Left renal cortex interstitium (tissue), 4 donors: ENCODE measurements at places on chromosomes 3 and 15.
A peak's percentile ranks its signal among the peaks of the same experiment; 100 is the strongest.

DNA sequence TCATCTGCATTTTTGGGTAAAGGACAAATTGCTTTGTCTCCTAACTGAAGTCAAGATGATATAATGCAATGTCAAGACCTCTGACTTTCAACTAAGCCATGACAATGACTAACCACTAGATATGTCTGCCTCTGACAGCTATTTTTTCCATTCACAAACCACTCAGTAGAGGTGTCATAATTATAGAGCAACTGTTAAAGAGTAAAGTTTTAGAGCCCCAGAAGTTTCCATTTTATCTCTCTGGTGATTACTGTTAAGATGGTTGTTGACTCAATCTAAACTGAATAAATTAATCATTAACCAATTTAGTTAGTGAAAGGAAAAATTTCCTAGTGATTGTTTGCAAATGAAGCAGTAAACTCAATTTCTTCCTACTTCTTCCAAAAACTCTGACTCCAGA is 779.9 kb downstream of the GRM7 start:
- no peak for DNase-seq

DNA sequence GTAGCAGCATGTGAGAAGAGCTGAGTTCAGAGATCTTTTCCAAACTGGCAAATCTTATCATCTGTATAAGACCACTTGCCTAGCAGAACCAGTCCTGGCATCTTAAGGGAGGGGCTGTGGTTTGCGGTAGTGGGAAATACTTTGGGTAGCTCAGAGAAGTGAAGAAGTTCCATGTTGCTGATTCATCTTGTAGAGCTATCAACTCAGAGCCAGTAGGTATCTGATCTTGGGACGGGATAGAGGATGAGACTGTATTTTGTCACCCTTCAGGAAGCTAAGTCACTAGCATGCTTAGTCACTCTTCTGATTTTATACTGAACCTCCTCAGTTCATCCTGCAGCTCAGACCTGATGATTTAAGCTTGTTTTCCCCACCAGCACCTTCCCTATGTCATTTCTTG is 211.4 kb downstream of the NR1D2 start:
- no peak for DNase-seq

GRCh38 chr15:89482139-89482538 is 14.2 kb downstream of the RHCG start:
- no peak for DNase-seq

- DNase-seq, result no peak
These were observed 46.9 kb upstream of the SLC7A14 start for GRCh38 chr3:170632780-170633179.

GRCh38 chr3:70849911-70850699 is 537.7 kb upstream of the MDFIC2 start:
- no peak for DNase-seq

DNA sequence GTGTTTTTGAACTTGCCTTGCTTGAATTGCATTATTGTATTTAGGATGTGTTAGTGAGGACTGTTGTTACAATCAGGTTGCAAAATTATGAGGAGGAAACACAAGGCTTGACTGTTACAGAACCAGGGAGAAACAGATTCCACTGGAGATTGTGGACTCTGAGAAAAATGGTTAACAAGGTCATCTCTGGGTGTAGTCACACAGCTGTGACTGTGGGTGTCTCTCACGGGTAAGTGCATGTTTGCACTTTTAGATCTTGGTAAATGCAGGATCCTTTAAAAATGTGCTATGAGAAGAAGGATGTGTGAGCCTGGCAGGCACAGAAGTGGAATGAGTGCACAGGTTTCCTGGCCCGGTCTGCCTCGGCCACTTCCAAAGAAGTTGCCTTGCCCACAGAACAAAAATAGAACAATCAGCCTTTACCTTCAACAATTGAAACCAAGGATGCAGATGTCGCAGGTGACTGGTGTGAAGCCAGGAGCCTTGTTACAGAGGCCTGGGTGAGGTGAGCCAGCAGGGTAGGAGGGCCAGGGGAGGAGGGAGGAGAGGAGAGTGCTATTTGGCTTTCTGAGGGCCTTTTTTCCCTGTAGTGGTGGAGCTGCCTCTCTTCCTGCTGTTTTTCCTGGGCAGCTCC is 68.0 kb downstream of the ABHD5 start:
- no peak for DNase-seq

DNA sequence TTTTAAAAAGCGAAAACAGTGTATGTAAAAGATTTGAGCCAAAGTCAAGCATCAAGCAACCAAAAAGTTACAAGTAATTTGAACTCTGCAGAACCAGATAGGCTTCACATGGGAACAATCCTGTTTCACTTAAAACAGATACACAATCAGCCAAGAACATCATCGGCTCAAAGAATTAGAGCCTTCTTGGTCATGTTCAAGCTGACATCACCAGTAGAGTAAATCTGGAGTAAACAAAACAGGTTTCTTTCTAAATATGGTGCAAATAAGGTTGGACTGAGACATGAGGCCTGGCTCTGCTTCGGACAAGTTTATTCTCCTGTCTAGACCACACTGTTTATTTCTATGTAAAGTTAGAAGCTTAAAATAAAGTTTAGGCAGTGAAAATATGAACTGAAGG is 116.0 kb downstream of the GMNC start:
- DNase-seq, result no peak

- no peak for DNase-seq
These were observed 383 bp upstream of the EFCC1 start for GRCh38 chr3:129000742-129001100.

DNA sequence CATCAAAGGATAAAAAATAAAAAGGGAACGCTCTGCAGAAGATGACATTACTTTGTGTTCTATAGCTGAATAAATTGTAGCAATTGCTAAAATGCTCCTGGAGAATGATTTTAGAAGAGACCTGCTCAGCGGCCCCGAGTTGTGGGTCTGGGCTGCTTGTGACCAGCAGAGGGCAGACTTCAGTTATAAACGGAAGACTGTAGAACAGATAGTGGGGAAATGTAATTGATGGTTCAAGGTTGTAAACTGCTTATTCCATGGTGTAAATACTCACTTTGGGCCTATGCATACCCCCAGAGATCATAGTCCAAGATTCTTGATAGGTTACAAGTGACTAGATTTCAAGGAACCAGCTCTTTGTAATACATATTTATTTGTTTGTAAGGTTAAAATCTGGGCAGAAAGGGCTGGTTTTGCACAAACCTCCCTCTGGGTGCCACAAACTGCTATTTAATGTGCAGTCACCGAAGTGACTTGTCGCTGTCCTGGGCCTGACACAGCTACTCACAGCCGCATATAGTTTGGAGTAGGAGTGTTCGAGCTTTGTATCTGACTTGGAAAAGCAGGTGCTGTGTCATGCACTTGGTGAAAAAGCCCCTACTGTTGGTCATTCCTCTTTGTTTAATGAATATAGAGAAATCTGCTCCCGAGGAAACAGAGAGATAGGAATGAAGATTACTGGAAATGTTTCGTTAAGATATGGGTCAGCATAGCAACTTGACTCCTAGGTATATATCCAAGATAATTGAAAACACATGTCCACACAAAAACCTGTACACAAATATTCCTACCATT is 34.7 kb upstream of the NDUFB4 start:
- DNase-seq, result no peak

DNA sequence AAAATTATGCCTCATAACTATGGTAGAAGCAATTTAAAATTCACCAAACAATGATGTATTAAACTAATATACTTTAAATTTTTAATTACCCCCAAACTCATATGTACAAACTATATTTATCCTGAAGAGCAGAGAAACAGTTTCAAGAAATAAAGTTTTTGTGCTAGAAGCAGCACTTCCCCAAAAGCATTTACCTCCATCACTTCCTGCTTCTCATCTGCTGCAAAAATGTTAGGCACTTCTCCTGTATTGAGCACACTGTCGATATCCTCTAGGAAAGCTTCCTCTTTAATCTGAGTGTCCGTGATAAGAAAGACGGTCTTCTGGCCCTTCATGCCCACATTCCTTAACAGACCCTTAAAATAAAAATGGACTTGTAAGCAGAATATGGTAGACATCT is 101.5 kb upstream of the ASB14 start:
- DNase-seq, result no peak

DNA sequence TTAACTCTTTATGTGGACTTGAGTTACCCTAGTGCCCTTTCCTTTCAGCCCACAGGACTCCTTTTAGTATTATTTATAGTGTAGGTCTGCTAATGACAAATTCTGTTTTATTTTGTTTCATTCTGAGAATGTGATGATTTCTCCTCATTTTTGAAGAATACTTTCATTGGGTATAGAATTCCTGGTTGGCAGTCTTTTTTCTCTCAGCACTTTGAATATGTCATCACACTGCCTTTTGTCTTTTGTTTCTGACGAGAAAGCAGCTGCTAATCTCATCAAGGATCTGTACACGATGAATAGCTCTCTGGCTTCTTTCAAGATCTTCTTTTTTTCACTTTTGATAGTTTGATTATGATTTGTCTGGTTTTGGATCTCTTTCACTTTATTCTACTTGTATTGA is 37.8 kb downstream of the TICRR start:
- DNase-seq, result no peak

DNA sequence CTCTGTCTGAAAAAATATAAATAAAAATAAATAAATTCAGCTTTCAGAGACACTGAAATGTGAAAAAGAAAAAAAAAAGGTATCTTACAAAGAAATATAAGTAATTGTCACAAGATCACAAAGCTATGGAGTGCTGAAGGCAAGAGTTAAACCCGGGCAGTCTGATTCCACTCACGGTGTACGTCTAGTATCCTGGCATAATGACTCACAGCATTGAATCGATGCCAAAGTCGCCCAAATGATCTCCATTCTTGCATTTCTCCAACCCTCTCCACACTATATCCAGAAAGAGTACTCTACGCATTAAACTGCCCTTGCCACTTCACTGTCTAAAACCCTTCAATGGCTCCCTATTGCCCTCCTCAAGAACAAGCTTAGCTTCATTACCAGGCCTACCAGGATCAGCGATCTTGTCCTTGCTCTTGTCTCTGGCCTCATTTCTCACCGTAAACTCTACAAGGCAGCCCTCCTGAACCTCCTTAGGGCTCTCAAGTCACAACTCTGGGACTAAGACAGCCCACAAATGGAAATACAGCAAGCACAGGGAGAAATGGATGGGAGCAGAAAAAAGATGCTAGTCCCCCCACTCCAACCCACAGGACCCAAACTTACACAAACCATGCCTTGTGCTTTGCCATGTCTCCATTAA is 7.7 kb downstream of the SUCLG2 start:
- no peak for DNase-seq

GRCh38 chr3:65548848-65549625 is 489.7 kb downstream of the MAGI1 start:
- no peak for DNase-seq

GRCh38 chr3:148464246-148464645 is 233.5 kb upstream of the AGTR1 start:
- DNase-seq, result no peak

GRCh38 chr3:123586131-123586530 is 1.3 kb upstream of the HACD2 start:
- peak; percentile 44 for DNase-seq

GRCh38 chr3:43861635-43862034 is 170.9 kb downstream of the ABHD5 start:
- DNase-seq, result no peak

- no peak for DNase-seq
These were observed 38.7 kb downstream of the CCR4 start for GRCh38 chr3:32990116-32990515.

- no peak for DNase-seq
These were observed 172.3 kb upstream of the UBE2E1 start for GRCh38 chr3:23633261-23633960.

- no peak for DNase-seq
These were observed 7.3 kb upstream of the LMCD1 start for GRCh38 chr3:8494327-8494726.

- no peak for DNase-seq
These were observed 1.9 kb upstream of the SPG21 start for GRCh38 chr15:64991536-64992135.

- DNase-seq, result no peak
These were observed 58.4 kb upstream of the ARL8B start for GRCh38 chr3:5063724-5064123.

DNA sequence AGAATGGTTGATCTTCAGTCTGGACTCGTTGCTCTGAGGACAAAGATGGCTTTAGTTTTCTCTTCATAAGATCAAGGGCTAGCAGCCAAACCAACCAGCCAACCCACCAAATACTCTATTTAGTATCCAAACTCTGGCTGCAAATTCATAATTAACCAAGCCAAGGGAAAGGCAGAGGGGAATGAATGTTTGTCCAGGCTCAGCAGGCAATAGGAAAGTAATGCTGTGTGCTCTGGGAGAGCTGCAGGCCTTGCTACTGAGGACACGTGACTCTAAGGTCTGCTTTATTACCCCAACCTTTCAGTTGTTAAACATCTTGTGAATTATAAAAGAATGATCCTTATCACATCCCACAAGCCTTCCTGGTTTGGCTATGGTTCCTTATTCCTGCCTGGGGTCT is 52.3 kb upstream of the GALNT15 start:
- DNase-seq, result no peak
